Activated CD4-positive, CD25-positive, alpha-beta regulatory T cell treated with anti-CD3 and anti-CD28 coated beads, Interleukin-2, amount 50 U/mL, for 24 hours (primary cell): ENCODE measurements at places on chromosomes 1 and 21.

GRCh38 chr1:241957692-241958494, at the start of gene BECN2:
TSS of gene BECN2 (plus strand) at chr1:241957767. CDS start at chr1:241957767, 0 bp downstream.
- ATAC-seq = no peak

GRCh38 chr1:235113183-235113917, 15.3 kb downstream of the TOMM20 start:
- no peak for ATAC-seq

DNA sequence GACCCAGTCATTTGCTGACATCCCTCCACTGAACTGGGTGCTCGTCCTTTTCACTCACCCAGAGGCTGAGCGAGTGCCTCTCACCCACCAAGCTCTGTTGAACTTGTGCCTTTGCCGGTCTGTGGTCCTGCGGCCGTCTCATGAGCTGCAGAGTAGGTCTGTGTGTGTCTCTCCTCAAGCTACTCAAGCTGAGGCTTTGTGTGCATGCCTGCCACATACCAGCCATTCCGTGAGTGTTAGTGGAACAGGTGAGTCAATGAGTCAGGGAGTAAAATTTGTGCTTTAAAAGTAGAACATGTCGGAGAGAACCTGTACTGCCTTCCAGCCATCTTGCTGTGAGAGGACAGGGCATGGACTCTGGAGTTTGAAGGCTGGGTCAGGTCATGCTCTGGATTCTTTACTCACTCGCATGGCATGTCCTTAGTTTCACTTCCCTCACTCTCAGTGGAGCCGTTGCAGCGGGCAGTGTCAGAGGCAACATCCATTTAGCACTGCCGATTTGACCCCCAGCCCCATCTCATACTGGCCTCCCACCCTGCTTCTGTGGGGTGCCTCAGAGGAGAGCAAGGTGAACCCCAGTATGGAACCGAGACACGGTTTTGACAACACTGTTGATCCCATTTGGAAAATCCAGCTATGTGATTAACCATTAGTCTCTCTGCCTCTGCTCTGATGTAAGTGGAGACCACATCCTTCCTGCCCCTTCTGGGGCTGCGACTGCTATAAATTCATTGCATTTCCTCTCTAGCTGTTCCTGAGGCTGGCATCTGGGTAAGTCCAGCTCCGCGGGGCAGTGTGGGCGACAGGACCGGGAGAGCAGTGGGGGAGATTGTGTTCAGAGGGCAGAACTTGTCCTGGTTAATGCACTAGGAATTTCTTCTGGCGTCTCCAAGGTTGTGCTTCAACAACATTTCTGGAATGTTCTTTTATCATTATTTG, at the start of gene NLRP3:
Gene NLRP3, plus strand, starts transcription at position 751 of the 939 bp plus-strand sequence. CDS start 2,628 bp downstream, outside the sequence.
- ATAC-seq = peak; percentile 46

- ATAC-seq = no peak
These were observed 142.5 kb downstream of the SYT2 start for GRCh38 chr1:202567738-202568137.

DNA sequence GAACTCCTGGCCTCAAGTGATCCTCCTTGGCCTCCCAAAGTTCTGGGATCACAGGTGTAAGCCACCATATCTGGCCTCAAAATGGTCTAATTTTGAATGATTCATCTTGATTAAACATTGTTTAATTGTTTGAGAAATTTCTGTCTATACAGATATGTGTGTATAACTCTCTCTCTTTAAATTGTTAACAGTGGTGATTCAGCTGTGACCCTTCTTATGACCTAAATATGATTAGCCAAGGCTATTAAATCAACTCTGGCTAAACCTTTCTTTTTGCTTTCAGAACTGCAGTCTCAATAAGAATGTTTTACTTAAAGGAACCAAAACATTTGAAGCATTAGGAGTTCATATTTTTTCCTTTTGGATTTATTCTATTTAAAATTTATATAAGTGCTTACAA, 19.2 kb upstream of the B3GALT5 start:
- no peak for ATAC-seq

GRCh38 chr1:159861218-159861617, 1.2 kb downstream of the VSIG8 start:
- no peak for ATAC-seq

DNA sequence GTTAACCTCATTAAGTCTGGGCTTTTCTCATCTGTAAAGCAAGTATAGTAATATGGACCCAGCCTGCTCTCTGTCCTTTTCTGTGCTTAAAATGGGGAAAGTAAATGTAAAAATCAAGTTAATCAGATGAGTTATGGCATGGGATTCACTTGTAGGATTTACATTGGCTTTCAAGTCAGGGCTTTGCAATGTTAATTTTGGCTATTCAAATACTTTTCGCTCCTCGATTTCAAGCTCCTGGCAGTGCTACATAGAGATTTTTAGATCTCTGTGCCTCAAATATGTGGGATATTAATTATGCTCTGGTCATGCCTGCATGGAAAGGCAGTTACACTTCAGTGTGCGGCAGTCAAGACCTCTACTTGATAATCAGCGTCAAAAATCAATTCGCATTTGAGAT, 709.8 kb downstream of the LTN1 start:
- ATAC-seq = no peak
